ENCODE measurements at places on chromosomes 6 and 20. TPM values are rescaled to one million over a fixed set of nuclear protein-coding genes. Genes with fewer than 3 reads are reported as not detected.

DNA sequence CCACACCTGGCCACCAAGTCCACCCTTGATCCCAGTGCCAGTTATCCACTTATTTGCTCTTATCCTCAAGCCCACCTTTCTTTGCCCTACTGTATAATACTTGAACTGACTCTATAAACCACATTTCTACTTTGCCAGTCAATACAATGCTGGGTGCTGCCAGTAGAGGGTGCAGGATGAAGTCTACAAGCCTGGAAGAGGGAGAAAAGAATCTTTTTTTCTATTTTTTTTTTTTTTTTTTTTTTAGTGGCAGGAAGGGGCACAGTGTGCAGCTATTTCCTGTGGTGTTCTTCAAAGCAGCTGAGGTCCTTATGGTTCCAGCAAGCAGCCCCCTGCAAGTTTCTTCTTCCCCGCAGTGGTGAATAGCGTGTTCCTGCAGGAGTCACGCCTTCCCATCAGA is 22.2 kb upstream of the GABRR1 start:
- DNase-seq, result no peak

- DNase-seq, result peak; percentile 93
Observed at GRCh38 chr6:131948692-131949619, 2.2 kb downstream of the CCN2 start.

- DNase-seq, result peak; percentile 80
Observed at GRCh38 chr6:41917528-41917927, 3.4 kb downstream of the MED20 start.

GRCh38 chr6:156515242-156515641 is 261.9 kb upstream of the ARID1B start:
- DNase-seq, result no peak

DNA sequence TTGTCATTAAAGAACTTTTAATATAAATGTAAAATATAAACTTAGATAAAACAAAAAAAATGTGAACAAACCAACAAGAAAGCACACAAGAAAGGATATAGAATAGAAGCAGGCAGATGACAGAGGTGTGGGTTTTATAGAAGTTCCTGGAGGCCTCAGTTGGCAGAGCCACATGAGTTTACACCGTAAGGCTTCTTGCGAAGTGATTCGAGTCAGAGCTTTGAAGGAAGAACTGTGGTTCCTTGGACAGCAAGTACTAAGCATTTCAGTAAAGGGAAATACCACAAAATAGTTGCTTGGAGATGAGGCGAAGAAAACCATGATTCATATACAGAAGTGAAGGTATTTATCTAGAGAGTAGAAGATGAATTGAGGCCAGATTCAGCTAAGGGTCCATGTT is 207.9 kb upstream of the EYA4 start:
- no peak for DNase-seq

- peak; percentile 90 for DNase-seq
Observed at GRCh38 chr20:11454966-11455799, 462.5 kb upstream of the BTBD3 start.

- DNase-seq, result peak; percentile 14
Observed at GRCh38 chr6:99905209-99906106, 88.6 kb downstream of the MCHR2 start.

The HIVEP2 gene
- total RNA-seq, result 16.4 TPM

The SLC16A10 gene
- total RNA-seq, result not detected

The KIFC1 gene
- total RNA-seq, result 21.9 TPM

All from glomerular endothelial cell (primary cell).